ENCODE measurements at places on chromosomes 11 and 22.

GRCh38 chr11:86483940-86484794 is 109.5 kb downstream of the CCDC81 start:
- peak; percentile 100 for DNase-seq

DNA sequence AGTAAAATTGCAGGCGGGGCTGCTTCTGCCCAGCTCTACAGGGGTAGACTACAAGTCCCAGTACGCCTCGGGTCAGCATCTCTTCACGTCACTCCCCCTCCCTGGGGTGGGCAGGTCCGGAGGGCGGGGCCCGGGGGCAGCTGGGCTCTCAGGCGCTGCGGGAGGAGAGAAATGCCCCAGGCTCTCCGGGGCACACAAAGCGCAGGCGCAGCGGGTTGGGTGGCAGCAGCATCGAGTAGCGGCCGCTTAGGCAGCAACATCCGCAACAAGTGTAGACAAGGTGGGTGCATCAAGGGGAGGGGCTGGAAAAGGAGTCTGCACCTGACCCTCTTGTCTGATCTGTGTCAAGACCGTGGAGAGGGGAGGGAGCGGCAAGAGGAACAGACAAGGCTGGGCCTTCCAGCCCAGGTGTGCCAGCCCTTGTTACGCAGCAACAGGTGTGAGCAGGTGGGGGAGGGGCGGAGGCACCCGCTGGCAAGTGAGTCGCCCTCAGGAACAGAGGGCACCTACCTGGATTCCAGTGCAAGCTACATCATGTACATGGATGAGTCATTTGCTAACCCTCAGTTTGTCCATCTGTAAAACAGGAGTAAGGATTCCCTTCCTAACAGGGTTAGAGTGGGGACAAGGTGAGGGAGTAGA is 1.2 kb downstream of the PLEKHB1 start:
- peak; percentile 75 for DNase-seq

DNA sequence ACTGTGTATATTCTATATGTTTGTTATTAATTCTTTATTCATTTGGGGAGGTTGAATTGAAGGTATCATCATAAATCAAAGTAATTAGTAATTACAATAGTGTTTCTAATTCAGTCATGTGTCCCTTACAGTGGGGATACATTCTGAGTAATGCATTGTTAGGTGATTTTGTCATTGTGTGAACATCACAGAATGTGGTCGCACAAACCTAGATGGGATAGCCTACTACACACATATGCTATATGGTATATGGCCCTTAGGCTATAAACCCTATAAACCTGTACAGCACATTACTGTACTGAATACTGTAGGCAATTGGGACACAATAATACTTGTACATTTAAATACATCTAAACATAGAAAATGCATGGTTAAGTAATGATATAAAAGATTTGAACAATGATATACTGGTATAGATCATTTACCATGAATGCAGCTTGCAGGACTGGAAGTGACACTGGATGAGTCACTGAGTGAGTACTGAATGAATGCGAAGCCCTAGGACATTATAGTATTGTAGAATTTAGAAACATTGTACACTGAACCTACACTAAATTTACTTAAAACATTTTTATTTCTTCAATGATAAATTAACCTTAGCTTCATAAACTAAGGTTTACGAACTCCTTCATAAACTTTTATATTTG is 936.2 kb upstream of the CHORDC1 start:
- DNase-seq: no peak

- no peak for DNase-seq
These were observed 9.8 kb upstream of the SPI1 start for GRCh38 chr11:47387944-47388696.
